ENCODE measurements at places on chromosomes 2 and 18.

DNA sequence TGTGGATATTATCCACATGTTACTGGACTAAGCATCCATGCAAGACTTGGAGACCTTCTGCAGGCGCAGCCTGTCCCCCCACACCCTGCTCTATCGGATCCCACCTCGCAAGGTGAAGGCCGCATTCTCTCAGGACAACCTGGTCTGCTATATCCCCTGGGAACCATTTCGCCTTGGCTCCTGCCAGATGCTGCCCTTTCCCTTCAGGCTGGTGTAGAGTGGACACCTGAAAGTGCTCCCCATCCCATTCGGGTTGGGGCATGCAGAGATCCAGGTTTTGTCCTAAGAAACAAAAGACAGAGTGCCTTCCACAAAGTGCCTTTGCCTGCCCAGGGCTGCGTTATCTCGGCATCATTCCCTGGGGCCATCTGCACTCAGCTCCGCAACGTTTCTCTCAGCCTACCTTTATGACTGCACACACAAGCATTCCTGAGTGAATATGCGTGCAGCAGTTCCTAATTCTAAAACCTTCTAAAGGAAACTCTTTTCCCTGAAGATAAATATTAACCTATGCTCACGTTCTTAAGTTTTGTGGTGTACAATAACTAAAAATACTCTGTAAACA is 20.5 kb downstream of the FHL2 start:
- no peak for DNase-seq

GRCh38 chr2:98134172-98135005 is 47.4 kb downstream of the VWA3B start:
- DNase-seq: no peak

- no peak for DNase-seq
These were observed 225.3 kb upstream of the VWC2L start for GRCh38 chr2:214185546-214185945.

DNA sequence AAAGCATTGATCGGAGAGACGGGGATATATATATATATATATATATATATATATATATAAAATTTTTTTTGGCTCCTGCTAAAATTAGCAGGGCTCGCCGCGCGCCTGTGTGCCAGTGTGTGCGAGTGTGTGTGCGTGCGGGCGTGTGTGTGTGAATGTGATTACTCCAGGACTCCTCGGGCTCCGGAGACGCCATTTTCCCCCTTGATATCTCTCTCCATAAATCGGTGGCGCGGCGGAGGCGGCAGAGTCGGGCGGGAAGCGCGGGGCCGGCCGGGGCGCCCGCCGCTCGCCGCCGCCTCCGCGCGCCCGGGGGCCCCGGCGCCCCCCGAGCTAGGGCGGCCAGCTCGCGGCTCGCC is 795 bp upstream of the SETBP1 start:
- DNase-seq: no peak

DNA sequence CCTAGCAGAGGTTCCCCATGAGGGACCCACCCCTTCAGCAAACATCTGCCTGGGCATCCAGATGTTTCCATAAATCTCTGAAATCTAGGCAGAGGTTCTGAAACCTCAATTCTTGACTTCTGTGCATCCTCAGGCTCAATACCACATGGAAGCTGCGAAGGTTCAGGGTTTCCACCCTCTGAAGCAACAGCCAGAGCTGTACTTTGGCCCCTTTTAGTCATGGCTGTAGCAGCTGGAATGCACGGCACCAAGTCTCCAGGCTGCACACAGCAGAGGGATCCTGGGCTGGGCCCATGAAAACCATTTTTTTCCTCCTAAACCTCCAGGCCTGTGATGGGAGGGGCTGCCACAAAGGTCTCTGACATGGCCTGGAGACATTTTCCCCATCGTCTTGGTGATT is 93.0 kb upstream of the FIGN start:
- no peak for DNase-seq

DNA sequence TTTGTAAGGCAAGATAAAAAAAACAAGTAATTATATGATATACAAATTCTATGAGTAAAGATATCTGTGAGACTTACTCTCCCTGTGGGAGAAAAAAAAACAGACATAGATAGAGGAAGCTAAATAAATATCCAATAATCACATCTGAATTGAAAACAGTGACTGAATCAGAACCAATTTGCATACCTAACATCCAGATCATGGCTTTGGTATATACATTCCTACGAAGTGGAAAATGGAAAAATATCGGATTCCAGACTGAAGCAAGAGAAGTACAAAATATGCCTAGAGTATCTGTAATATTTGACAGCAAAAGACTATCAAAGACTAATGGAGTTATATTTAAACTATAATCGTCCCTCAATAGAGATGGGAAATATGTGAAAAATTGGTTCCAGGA is 1108.1 kb upstream of the CHAC2 start:
- DNase-seq: no peak

DNA sequence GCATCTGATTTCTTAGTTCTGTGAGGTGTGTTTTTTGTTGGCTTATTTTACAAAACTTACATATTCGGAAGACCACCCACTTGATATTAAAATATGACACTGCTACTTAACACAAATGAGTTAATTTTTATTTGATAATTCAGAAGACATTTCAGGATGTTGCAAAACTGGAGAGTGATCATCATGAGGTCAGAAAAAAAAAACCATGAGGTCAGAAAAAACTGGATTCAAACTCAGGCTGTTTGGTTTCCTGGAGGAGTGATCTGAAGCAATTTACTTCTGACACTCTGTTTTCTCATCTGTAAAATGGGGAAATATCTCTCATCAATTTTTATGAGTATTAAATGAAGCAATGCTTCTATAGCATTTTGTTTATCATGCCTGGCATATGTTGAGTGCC is 1.8 kb upstream of the CCBE1 start:
- no peak for DNase-seq

DNA sequence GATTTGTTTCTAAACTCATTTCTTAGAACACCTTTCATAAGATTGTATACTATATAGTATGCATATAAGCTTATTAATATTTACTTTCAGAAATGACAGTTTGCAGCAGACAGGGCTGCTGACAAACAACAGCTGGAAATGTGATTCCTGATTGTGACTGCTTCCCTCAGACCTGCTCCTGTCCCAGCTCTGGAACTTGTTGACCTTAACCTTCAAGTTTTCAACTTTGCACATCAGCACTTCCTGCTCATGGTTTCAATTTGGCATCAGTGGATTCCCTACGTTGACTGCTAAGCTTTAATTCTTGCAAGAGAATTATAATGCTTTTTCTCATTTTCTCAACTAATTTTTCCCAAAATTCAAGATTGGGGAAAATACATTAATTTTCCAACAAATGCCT is 459.2 kb upstream of the ACVR2A start:
- no peak for DNase-seq

DNA sequence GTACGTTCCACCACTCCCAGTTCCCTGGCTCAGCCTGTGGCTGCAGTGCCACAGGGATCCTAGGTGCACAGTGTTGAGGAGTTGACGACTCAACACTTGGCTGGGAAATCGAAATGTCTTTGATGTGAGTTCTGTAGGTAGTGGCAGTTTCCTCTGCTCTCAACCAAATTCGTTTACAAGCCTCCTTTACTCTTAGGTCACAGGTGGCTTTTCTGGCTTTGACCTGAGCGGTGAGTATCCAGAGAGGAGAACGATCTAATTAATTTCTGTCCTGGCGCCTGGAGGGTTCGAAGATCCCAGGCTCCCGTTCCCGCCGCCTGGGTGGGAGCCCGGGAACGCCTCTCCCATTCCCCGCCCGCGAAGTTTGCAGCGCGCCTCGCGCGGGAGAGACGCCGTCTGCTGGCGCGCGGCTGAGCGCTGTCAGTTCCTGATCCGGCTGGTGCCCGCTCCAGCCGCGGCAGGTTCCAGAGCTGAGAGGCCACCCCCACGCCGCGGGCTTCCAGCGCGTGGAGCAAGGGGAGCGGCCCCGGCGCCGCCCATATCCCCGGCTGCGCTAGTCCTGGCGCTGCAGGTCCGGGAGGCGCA is at the start of gene LAMA3:
Gene LAMA3, plus strand, starts transcription at position 423 of the 585 bp plus-strand sequence. CDS start 231 bp downstream, outside the sequence.
- DNase-seq: no peak

- DNase-seq: no peak
These were observed 39.3 kb upstream of the CREB1 start for GRCh38 chr2:207490441-207490840.

DNA sequence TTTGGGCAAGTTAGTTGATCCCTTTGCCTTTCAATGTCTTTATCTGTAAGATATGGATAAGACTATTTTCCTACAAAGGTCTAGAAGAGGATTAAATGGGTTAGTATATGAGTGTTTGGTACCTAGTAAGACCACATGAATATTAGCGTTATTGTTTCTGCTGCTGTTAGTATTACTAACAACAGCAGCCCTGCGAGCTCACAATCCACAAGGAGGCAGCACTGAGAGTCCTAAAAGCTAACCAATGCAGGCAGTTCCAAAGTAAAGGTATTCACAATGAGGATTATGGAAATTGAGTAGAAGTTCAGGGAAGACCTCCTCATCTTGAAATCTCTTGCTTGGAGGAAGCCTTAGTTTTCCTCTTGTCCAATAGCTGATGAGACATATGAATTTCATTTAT is 248.9 kb downstream of the TDRD15 start:
- DNase-seq: no peak

- DNase-seq: no peak
These were observed 2.3 kb upstream of the ACTG2 start for GRCh38 chr2:73890301-73891092.

GRCh38 chr2:36214691-36215090 is 140.9 kb upstream of the CRIM1 start:
- DNase-seq: no peak

GRCh38 chr2:50133766-50134165 is 898.2 kb downstream of the NRXN1 start:
- no peak for DNase-seq

DNA sequence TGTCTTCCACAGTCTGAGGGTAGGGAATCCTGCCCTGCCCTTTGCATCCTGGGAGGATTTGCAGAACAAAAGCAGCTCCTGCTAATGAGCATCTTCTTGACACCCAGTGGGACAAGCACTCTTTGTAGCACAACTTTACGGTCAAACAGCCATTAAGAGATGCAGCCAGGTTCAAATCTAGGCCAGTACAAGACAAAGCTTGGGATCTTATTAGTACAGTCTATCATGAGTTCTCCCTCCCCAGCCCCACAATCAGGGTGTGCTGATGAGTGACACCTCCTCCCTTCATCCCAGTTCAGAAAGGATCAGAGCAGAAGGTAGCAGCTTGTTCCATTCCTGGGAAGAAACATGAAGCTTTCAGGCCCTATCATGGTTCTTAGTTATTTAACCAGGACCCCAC is 41.9 kb downstream of the MARCO start:
- no peak for DNase-seq

Data from effector CD4-positive, alpha-beta T cell (primary cell).